Stimulated activated CD8-positive, alpha-beta memory T cell treated with anti-CD3 and anti-CD28 coated beads, Interleukin-15, amount 100 ng/mL, for 48 hours (primary cell): ENCODE measurements at places on chromosomes 13 and 19.
A peak's percentile ranks its signal among the peaks of the same experiment; 100 is the strongest.

DNA sequence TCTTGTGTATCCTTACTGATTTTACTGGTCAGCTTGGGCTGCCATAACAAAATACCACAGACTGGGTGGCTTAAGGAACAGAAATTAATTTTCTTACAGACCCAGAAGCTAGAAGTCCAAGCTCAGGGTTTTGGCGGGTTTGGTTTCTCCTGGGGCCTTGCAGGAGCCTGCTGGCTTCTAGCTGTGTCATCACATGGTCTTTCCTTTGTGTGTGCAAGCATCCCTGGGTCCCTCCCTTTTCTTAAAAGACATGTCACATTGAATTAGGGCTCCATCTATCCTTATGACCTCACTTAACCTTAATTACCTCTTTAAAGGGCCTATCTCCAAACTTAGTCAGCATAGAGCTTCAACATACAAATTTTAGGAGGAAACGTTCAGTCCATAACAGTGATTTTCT is 23.4 kb downstream of the UBAC2 start:
- DNase-seq, result no peak

GRCh38 chr13:27621366-27622101 is at the start of gene POLR1D:
Gene POLR1D (plus strand): TSS chr13:27621892. CDS start chr13:27621984, 92 bp downstream.
- peak; percentile 61 for DNase-seq

DNA sequence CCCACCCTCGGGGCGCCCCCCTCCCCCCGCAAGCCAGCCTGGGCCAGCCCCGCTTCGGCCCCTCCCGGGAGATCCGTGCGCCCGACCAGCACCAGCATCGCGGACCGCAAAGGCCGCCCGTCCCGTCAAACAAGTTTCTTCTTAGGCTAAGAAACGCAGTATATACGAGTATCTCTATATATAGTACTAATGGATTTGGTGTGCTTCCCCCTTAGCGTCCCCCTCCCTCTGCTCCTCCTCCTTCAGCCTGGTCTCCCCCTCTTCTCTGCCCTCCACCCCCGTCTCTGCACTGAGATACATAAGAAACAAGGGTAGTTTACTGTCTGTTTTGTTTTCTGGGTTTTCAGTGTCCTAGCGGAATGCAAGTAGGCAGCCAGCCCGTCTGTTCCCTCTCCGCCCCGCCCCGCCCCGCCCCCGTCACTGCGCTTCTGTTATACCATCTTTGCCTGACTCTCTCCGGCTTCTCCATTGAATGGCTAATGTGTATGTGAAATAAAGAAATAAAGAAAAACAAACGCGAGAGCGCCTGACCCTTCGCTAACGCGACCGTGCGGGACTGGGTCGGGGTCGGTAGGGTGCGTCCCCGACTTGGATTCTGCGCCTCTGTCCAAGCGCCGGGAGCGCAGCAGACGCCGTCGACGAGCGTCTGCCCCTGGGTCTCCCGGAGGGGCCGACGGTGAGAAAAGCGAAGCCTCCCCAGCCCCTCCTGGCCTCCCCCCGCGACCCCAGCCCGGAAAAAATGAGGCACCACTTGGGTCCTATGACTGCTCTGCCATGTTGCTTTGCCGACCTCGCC is 4.2 kb downstream of the LYL1 start:
- DNase-seq, result no peak

- DNase-seq, result no peak
These were observed 32.0 kb downstream of the DNAJC3 start for GRCh38 chr13:95708811-95709500.

DNA sequence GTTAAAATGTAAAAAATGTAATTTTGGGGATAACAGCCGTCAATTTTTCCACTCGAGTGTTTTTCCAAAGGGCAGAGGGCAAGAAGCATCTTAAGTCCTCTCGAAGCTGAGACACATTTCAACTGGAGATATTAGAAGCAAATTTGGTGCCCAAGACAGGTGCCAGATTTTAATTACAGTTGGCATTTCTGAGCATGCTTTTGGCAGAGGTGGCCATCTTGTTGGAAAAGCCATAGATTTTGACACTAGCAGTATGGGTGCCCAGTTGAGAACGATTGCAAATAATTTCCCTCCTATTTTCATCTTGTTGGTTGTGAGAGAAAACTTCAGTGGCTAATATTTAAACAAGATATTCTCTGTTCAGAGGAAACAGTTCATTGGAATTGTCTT is 146.3 kb downstream of the TM9SF2 start:
- DNase-seq, result no peak

GRCh38 chr13:59451236-59451635 is 712.5 kb downstream of the DIAPH3 start:
- DNase-seq, result no peak

DNA sequence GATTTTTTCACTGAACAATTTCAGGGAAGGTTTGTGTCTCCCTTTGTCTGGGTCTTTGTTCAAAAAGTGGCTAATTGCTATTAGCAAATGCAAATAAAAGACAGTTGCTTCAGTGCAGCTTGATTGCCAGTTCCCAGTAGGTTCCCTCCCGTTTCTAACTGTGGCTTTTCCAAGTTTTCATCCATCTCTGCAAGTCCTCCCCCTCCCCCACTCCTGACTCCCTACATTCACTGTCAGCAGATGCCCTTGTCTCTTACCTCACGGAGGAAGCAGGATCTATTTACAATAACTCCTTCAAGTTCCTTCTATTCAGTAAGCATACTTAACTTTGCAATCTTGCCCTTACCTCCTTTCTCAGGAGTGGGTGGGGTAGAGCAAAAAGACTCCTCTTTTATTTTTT is 55.4 kb upstream of the SCEL start:
- no peak for DNase-seq

DNA sequence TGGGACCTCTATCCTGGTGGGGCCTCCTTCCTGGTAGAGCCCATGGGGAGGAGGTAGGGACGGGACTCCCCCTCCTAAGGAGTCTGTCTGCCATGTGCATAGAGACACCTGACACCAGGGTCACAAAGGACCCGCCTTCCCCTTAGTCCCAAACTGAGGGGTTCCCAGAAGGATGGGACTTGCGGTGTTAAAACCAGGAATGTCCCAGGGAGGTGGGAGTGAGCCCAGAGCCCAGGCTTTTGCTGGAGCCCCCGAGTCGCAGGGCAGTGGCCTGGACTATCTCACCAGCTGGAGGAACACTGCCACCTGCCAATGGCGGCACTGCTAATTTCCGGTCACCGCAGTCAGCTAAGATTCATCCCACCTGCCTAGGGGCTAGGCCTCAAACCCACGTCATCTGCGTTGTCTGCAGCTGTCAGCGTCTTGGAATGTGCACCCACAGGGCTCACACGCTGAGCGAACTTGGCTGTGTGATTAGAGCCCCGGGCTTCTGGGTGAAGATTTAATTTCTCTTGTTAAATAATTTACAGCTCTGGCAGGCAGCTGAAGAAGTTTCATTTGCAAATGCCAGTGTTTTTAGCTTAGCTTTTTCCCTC is 31.9 kb upstream of the ATP11A start:
- DNase-seq, result no peak

- DNase-seq, result no peak
These were observed at the start of gene CBLC for GRCh38 chr19:44777715-44778347. Gene CBLC (plus strand): TSS chr19:44777890. CDS start chr19:44777932, 42 bp downstream.

DNA sequence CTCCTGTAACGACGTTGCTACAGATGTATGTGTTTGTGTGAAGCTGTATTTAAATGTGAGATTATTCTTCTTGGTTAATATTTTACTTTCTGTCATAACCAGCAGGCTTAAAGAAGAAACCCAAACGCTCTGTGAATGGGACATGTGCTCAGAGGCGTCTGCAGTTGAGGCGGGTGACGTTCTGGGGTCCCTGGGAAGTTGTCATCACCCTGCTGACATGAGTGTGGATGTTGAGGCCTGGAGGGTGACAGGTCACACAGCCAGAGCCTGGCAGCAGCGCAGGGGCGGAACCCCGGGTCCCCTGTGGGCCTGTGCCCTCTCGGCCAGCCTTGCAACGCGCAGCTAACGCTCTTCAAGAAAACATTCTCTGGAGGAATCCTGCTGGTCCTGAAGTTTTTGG is 16.6 kb downstream of the RASA3 start:
- no peak for DNase-seq

GRCh38 chr19:41740415-41741243 is 14.7 kb upstream of the CEACAM6 start:
- no peak for DNase-seq

DNA sequence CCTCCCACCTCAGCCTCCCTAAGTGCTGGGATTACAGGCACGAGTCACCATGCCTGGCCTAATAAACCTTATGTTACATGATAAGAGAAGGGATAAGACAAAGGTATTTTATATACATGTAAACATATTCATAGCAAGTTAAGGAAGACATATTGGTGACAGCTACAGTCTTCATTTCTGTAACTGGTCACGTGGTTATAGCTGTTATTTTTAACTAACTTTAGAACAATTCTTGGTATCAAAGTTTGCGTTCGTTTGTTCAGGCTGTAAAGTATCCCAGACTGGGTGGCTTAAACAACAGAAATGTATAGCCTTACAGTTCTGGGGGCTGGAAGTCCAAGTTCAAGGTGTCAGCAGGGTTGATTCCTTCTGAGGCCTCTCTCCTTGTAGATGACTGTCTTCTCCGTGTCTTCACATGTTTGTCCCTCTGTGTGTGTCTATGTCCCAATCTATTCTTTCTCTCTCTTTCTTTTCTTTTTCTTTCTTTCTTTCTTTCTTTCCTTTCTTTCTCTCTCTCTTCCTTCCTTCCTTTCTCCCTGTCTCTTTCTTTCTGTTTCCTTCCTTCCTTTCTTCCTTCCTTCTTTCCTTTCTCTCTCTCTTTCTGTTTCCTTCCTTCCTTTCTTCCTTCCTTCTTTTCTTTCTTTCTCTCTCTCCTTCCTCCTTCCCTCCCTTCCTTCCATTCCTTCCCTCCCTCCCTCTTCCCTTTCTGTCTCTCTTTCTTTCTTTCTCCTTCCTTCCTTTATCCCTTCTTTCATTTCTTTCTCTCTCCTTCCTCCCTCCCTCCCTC is 7.6 kb downstream of the ACTL9 start:
- no peak for DNase-seq

- DNase-seq, result no peak
These were observed 5.2 kb upstream of the SRRM5 start for GRCh38 chr19:43606569-43607229.

- no peak for DNase-seq
These were observed 499.9 kb upstream of the SLITRK6 start for GRCh38 chr13:86299128-86299527.

DNA sequence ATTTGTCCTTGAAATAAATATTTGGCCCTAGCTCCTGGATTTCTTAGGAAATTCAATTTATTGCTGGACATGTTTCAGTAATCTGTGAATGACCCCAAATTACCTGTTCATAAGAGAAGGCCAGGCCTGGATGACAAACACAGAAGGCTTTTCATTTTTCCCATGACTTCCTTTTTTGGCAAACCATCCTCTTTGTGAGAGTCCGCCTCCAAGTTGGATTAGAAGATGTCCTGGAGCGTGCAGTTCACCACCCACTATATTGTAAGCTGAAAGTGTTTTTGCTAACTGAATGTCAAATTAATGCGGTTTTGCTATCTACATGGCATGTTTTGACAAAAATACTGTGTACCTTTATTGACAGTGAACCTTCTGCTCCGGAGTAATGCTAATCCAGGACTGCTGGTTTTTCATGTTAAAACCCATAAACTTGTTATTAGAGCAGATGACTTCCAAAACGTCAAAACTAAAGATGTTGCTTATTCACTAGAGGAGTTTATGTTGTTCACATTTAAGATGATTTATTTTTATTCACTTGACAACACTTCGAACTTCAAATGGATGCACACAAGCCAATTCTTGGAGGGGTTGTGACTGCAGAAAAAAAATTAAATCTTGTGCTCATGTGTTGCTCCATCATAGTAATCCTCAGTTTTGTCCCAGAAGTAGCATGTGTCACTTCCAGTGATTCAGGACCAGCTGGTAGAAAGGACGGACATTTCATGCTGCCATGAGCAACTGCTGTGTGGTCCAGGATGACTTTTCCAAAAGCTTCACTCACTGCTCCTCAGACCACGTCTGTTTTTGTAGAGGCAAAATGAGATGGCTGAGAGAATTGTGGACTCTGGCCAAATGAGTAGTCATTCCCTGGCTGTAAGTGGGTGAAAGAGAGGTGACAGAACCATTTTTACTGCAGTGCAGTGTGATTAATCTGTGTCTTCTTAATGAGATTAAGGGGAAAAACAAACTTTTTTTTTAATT is 71.0 kb downstream of the ITGBL1 start:
- no peak for DNase-seq

GRCh38 chr13:70964124-70964523 is 855.9 kb upstream of the KLHL1 start:
- DNase-seq, result no peak

GRCh38 chr13:88656751-88657150 is 985.6 kb downstream of the SLITRK5 start:
- no peak for DNase-seq

DNA sequence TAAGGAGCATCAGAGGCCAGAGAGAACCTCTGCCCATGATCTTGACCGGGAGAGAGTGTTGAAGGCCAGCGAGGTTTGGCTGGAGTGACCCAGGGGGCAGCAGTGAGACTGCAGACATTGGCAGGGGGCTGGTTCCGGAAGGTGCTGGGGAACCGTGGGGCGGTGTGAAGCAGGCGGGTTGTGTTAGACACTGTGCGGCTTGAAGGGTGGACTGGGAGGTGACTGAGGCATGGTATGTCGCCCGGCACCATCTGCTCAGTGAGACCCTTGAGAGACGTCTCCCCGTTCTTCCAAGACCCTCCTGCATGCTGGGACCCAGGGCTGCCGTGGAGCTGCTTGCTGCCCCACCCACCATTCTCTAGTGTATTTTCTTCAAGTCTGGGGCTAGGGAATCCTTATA is 24.6 kb downstream of the CARM1 start:
- DNase-seq, result no peak

- peak; percentile 52 for DNase-seq
These were observed 907 bp downstream of the KDELR1 start for GRCh38 chr19:48390188-48391099.

- peak; percentile 76 for DNase-seq
These were observed 714 bp downstream of the NDFIP2 start for GRCh38 chr13:79481685-79482052.

DNA sequence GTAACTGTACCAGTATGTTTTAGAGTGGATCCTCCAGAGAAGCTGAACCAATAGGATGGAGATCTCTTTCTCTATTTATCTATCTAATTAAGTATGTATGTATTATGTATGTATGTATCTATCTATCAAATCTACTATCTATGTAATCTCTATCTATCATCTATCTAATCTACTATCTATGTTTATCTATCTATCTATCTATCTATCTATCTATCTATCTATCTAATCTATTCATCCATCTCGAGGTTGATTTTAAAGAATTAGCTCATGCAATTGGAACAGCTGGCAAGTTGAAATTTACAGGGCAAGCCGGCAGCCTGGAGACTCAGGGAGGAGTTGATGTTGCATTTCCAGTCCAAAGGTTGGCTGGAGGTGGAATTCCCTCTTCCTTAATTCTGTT is 112.2 kb downstream of the URI1 start:
- DNase-seq, result no peak

- no peak for DNase-seq
These were observed 14.2 kb downstream of the FBXO46 start for GRCh38 chr19:45716359-45717130.

GRCh38 chr13:99258210-99258860 is at the start of gene GPR18:
Gene GPR18 (minus strand): TSS chr13:99258379. CDS start chr13:99255872, 2,507 bp downstream.
- no peak for DNase-seq

DNA sequence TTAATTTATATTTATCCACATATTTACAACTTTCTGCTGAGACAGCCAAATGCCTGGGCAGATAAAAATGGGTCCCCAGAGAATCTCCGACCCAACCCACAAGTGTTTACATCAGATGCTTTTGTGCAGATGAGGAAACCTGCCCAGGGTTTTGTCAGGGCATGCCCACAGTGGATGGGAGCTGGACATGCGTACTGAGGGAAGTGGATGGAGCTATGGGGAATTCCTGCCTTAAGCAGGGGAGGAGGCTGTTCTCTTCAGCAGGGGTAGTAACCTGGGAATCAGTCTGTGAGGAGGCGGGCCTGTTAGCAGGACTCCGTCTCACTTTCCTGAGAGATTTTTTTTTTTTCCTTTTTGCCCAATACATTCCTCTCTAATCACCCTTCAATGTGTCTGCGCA is 122.9 kb downstream of the RFC3 start:
- no peak for DNase-seq
